GM23248 (cell line): ENCODE measurements at places on chromosomes 5 and 9. TPM values are rescaled to one million over a fixed set of nuclear protein-coding genes. Genes with fewer than 3 reads are reported as not detected.

- no peaks in the 10 kb centered on the region for H3K27me3 ChIP-seq
- peaks cover 4% of the 10 kb centered on the region; the same call in 1 of the 2 replicates for H3K4me1 ChIP-seq
- no peak overlapping the region for H3K4me3 ChIP-seq
- H3K27ac ChIP-seq = no peak overlapping the region
- H3K36me3 ChIP-seq = peaks cover under 1% of the 10 kb centered on the region; the same call in 1 of the 2 replicates
- DNase-seq = no peak
These were observed 36.5 kb downstream of the KIF2A start for GRCh38 chr5:62342476-62342837.

- no peaks in the 10 kb centered on the region for H3K4me1 ChIP-seq
- peaks cover 23% of the 10 kb centered on the region for H3K27me3 ChIP-seq
- no peak overlapping the region for H3K4me3 ChIP-seq
These were observed 7.7 kb upstream of the TSLP start for GRCh38 chr5:111063709-111064322.

GRCh38 chr9:129263836-129264235 lies 85.8 kb upstream of the IER5L start:
- no peak overlapping the region for H3K27ac ChIP-seq
- H3K27me3 ChIP-seq = no peaks in the 10 kb centered on the region
- peak; percentile 22 for DNase-seq
- no peak overlapping the region for H3K4me3 ChIP-seq

GRCh38 chr5:120454094-120454798 lies 9.9 kb upstream of the PRR16 start:
- peaks cover 34% of the 10 kb centered on the region for H3K4me1 ChIP-seq
- DNase-seq = peak; percentile 84
- H3K4me3 ChIP-seq = peak overlapping the region; percentile 41
- H3K27me3 ChIP-seq = no peaks in the 10 kb centered on the region
- H3K36me3 ChIP-seq = no peaks in the 10 kb centered on the region

DNA sequence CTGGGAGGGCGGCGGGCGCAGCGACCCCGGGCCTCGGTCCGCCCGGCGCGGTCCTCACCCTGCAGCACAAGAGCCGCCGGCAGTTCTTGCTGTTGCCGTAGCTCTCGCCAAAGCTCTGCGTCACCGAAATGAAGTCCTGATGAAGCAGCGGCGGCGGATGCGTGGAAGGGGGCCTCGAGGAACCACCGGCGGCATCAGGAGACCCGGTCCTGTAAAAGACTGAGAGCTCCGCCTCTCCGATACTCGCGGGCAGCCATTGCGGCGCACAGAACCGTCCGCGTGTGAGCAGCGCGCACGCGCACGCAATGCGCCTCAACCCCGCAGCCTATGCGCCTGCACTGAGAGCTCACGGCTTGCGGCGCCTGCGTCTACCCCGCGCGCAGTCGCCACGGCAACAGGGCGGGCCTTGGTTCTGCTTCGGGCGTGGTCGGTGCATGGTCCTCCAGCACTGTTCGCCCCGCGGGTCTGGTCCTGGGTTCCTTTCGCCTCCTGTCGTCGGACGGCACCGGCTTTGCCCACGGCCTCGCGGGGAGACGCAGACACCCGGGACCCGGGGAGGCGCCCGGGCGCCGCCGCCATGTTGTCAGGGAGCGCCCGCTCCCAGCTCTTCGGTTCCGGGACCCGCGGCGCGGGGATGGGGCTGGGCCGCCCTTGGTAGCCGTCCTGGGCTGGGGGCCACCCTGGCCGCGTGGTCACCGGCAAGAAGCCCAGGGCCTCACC lies 9.3 kb upstream of the GRIN1 start:
- peak; percentile 97 for DNase-seq
- H3K4me3 ChIP-seq = peak overlapping the region; percentile 88
- H3K4me1 ChIP-seq = peaks cover 22% of the 10 kb centered on the region; the same call in 1 of the 2 replicates
- peak overlapping the region; percentile 47 for H3K27ac ChIP-seq
- H3K27me3 ChIP-seq = no peaks in the 10 kb centered on the region

The WNT8A gene
- not detected in 2 replicates for total RNA-seq

DNA sequence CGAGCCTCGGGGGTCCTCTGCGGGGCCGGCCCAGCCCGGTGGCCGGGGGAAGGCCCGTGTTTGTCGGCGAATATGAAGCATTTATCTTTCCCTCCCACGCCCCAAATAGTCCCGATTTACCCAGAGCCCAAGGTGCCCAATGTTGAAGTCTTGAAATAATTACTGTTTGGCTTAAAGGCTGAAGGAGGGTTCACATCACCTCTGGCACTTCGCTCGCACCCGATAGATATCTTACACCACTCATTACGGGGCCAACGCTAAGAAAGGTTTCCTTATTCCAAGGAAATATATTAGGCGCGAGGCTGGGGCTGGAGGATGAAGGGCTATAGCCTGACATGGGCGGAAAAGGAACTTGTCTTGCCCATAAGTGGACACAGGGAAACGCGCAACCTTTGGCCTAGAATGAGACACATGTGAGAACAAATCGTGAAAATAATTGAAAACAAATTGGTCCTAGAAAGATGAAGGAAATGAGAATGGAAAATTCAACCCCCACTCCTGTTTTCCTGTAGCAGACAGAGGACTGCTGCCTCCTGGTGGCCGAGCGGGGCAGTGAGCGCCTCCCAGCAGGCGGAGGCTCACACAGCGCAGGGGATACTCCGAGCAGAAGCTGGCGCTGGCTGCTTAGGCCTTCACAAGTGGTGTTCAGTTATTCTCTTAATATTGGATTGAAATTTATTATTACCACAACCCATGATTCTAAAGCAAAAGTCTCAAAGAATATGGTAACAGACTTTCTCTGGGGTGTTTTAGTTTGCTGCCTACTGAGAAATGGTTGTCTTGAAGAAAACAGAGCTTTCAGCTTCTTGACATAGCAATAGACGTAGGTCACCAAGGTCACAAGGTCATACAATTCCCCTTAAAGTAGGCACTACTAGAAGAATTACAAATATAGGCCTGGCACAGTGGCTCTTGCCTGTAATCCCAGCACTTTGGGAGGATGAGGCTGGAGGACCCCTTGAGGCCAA lies 7.9 kb downstream of the CCL21 start:
- no peaks in the 10 kb centered on the region for H3K4me1 ChIP-seq
- H3K27me3 ChIP-seq = no peaks in the 10 kb centered on the region
- DNase-seq = peak; percentile 86

GRCh38 chr9:135078361-135078821 lies 9.1 kb upstream of the OLFM1 start:
- no peak overlapping the region for H3K4me3 ChIP-seq
- H3K27me3 ChIP-seq = no peaks in the 10 kb centered on the region
- H3K27ac ChIP-seq = no peak overlapping the region
- H3K36me3 ChIP-seq = no peaks in the 10 kb centered on the region
- H3K4me1 ChIP-seq = no peaks in the 10 kb centered on the region

DNA sequence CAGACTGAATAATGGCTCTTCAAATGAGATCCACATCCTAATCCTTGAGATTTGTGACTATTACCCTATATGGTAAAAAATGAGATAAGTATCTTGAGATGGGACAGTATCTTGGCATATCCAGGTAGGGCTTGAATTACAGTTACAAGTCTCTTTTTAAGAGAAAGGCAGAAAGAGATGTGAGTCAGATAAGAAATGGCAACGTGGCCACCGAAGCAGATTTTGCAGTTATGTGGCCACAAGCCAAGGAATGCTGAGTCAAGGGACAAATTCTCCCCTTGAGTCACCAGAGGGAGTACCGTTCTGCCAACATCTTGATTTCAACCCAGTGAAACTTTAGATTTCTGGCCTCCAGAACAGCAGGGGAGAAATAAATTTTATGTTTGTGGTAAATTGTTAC lies 1983.0 kb upstream of the C9orf72 start:
- DNase-seq = peak; percentile 31
- no peaks in the 10 kb centered on the region for H3K27me3 ChIP-seq
- H3K27ac ChIP-seq = no peak overlapping the region
- H3K4me3 ChIP-seq = no peak overlapping the region
- H3K36me3 ChIP-seq = no peaks in the 10 kb centered on the region
- H3K4me1 ChIP-seq = no peaks in the 10 kb centered on the region

GRCh38 chr9:89606624-89607311 lies 2.0 kb downstream of the GADD45G start:
- H3K27me3 ChIP-seq = no peaks in the 10 kb centered on the region
- peak overlapping the region; percentile 63 for H3K4me3 ChIP-seq
- peak; percentile 75 for DNase-seq

DNA sequence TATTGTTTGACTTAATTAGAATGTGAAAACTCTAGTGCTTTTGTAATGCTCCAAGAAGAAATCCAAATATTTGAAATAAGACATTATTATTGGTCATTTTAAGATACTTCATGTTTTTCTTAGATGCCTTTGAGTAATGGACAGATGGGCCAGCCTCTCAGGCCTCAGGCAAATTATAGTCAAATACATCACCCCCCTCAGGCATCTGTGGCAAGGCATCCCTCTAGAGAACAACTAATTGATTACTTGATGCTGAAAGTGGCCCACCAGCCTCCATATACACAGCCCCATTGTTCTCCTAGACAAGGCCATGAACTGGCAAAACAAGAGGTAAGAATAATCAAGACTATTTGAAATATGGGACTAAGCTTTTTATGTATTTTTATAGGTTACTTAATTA lies 69.2 kb upstream of the SREK1 start:
- H3K27me3 ChIP-seq = no peaks in the 10 kb centered on the region
- no peaks in the 10 kb centered on the region for H3K4me1 ChIP-seq
- no peak overlapping the region for H3K4me3 ChIP-seq
- H3K27ac ChIP-seq = no peak overlapping the region
- H3K36me3 ChIP-seq = peaks cover 71% of the 10 kb centered on the region

The FOXI1 gene
- total RNA-seq = not detected in 2 replicates

The C9 gene
- not detected in 2 replicates for total RNA-seq

DNA sequence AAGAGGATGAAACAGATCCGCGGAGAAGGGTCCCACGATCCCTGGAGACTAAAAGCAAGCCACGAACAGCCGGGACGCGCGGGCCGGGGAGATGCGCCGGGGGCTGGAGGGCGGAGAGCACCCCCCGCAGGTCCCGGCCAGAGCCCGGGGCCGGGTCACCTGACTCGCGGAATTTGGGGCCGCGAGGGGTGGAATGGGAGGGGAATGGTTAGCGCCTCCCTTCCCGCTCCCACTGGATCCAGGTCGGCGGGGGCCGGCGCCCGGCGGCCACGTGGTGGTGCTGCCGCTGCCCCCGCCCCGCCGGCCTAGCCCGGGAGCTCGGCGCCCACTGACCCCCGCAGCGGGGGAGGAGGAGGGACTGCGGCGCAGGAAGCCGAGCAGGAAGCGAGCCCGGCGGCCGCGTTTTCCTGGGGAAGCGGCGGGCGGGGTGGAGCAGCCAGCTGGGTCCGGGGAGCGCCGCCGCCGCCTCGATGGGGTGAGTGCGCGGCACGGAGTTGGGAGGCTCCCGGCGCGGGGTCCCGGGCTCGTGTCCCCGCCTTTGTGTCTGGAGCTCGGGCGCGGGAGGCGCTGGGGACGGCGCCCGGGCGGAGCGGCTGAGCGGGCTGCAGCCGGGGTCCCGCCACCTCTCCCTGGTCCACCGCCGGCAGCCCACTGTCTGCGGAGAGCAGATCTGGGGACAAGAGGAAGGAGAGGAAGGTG lies at the start of gene RAI14:
Gene RAI14, plus strand, starts transcription at position 328 of the 699 bp plus-strand sequence. CDS start 30,592 bp downstream, outside the sequence.
- peak within 1 kb of the TSS; percentile 87 for H3K4me3 ChIP-seq
- H3K4me1 ChIP-seq = peaks cover 47% of the 10 kb centered on the region
- H3K36me3 ChIP-seq = no peaks in the 10 kb centered on the region
- peak; percentile 91 for DNase-seq
- H3K27ac ChIP-seq = peak within 1 kb of the TSS; percentile 94
- no peaks in the 10 kb centered on the region for H3K27me3 ChIP-seq

DNA sequence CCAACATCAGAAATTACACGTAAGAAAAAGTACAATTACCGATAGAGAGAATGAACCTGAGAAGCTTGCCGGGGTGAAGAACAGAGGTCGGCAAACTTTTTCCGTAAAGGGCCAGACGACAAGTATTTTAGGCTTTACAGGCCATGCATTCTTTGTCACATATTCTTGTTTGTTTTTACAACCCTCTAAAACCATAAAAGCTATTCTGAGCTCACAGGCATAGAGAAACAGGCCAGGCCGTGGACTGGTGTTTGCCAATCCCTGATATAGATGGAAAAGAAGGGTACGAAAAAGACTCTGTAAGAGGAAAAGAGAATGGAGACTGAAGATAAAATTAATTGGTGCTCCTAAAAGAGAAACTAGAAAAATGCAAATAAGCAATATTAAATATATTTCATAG lies 15.4 kb downstream of the SFXN1 start:
- H3K4me1 ChIP-seq = no peaks in the 10 kb centered on the region
- H3K36me3 ChIP-seq = peaks cover 44% of the 10 kb centered on the region
- H3K4me3 ChIP-seq = no peak overlapping the region
- H3K27ac ChIP-seq = no peak overlapping the region

The ZNF454 gene
- 0.97 and 1.9 TPM in 2 replicates for total RNA-seq

- no peak overlapping the region for H3K4me3 ChIP-seq
- H3K27me3 ChIP-seq = no peaks in the 10 kb centered on the region
- DNase-seq = peak; percentile 96
- H3K27ac ChIP-seq = no peak overlapping the region
These were observed 186.0 kb downstream of the GOLPH3 start for GRCh38 chr5:31987985-31988710.
